ENCODE measurements at places on chromosomes 2 and 18.

DNA sequence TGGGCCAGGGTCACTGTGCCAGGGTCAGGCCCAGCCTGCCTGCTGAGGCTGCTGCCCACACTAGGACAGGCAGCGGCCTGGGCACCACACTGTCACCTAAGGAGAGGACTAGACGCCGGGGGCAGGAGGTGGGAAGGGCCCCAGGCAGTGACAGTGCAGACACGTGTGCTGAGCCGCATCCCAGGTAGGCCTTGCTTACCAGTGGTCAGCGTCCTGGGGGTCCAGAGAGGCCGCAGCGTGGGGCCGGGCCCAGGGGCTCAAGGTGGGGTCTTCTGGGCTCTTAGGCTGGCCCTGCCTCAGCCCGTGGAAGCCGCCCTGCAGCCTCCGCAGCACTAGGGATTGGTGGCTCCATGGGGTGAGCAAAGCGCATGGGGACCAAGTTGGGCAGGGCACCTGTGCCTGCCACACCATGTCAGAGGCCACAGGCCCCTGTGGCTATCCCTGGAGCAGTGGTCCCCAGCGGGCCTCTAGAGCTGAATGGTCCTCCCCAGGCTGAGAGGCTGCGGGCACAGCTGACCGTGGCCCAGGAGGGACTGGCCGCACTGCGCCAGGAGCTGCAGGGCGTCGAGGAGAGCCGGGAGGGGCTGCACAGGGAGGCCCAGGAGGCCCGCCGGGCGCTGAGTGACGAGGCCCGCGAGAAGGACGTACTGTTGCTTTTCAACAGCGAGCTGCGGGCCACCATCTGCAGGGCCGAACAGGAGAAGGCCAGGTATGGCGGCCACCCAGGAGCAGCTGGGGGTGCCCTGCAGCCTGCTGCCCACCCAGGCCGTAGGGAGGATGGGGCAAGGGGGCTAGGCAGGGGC lies 35.2 kb upstream of the SNED1 start:
- no peak for DNase-seq

- DNase-seq, result no peak
Measured at GRCh38 chr2:236971919-236972381, 113.7 kb upstream of the COPS8 start.

DNA sequence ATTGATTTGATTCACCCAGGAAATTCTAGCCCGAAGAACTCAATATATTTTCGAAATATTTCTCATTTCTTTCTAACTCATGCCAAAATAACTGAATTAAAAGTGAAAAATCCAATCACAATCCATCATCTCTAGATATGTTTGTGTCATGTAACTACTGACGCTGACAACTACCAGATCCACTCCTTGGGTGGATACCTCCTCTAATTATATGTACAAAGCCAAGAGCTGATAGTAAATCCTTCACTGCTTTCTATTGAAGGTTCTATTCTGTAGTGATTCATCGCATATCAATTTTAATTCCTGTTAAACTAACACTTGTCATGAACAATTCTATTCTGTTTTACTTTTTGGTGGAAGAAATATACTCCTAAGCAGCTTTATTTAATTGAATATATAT lies 1056.6 kb upstream of the NXPH2 start:
- DNase-seq, result no peak

DNA sequence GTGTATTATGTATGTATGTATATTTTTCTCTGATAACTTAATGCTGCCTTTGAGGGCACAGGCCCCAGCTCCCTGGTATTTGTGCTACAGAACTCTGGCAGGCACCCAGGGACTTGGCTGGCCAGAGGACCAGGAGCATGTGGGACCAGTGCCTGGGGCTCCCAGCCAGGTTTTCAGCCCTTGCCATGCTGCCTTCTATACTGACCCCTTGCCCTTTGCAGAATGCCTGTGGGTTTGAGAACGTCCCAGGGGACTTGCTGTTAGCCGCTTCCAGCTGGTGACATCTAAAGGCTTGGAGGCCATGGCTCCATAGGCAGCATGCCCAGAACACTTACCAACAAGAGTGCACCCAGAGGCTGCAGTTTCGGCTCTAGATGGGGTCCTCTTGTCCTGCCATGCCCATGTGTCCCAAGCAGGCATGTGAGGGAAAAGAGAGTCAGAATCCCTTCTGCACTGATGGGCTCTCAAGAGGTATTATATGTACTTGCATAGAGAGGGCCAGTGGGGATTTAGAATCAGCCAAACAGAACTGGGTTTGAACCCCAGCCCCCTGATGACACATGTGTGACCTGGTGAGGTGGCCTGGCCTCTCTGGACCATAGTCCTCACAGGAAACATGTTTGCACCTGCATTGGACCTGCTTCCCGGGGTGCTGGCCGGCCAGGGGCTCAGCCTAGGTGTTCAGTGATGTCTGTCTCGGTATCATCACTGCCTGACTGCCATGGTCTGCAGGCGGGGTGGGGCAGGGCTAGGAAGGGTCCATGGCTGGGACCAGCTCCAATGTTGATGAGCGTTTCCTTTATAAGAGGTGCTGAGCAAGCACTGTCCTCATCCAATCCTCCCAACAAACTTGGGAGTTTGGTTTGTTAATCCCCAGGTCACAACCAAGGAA lies 119.2 kb upstream of the FHL2 start:
- peak; percentile 30 for DNase-seq

DNA sequence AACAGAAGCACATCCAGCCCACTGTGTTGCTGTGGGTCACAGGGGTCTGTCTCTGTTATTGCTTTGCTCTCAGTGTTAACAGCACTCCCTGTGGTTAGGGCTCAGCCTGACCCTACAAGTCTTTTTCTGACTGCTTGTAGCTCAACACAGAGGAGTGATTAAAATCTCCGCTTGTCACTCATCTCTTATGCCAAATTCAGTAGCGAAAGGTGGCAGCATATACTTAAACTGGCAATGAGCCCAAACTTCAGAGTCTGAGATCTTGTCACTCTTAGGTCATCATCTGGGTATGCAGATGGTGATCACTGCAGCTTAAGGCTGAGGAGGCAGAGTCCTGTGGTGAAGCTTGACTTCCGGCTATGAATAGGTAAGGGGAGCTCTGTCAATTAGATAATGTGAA lies 63.3 kb upstream of the CSRNP3 start:
- no peak for DNase-seq

GRCh38 chr2:157260533-157261198 lies 3.2 kb downstream of the GALNT5 start:
- no peak for DNase-seq

- no peak for DNase-seq
Measured at GRCh38 chr2:159807183-159808031, 9.4 kb upstream of the CD302 start.

DNA sequence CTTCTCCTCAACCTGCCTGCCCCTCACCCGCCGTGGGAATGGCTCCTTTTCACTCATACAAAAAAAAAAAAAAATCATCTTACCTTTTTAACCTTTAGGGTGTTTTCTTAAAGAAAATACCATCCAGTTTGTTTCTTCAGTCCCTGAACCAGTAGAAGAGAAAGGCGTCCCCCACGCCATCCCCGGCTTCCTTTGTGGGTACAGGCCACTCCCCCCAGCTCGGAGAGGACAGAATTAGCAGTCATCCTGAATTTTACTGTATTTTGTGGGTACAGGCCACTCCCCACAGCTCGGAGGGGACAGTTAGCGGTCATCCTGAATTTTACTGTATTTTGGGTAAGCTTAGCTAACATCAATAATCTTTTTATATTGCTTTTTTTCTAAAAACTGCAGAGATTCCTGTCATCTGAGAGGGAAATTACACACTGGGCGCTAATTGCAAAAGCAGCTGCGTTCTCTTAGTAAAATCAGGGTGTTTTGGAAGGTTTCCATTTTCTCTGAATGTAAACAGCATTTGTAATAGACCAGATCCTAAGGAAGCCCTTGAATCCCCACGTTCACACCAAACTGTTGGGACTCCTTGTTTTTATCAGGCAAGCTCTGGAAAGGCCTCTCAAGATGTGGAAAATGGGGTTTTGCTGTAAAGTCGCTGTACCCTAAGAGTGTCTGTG lies 72.5 kb downstream of the NFATC1 start:
- DNase-seq, result no peak

- peak; percentile 50 for DNase-seq
Measured at GRCh38 chr18:21489119-21489750, 111.3 kb downstream of the ESCO1 start.

GRCh38 chr18:24089515-24090337 lies 49.1 kb upstream of the CABYR start:
- DNase-seq, result no peak

GRCh38 chr2:7609556-7609955 lies 692.3 kb downstream of the RNF144A start:
- DNase-seq, result no peak
